IPS DF 19.7 (cell line): ENCODE measurements at places on chromosomes 12 and 14.

GRCh38 chr12:106362971-106363370 is 5.4 kb downstream of the POLR3B start:
- DNase-seq = no peak

- DNase-seq = no peak
Observed at GRCh38 chr12:7076493-7076892, 15.8 kb downstream of the C1R start.

GRCh38 chr14:90405101-90405500 is 8.3 kb downstream of the CALM1 start:
- DNase-seq = no peak

- no peak for DNase-seq
Observed at GRCh38 chr12:8081251-8081920, 688 bp upstream of the NECAP1 start.

DNA sequence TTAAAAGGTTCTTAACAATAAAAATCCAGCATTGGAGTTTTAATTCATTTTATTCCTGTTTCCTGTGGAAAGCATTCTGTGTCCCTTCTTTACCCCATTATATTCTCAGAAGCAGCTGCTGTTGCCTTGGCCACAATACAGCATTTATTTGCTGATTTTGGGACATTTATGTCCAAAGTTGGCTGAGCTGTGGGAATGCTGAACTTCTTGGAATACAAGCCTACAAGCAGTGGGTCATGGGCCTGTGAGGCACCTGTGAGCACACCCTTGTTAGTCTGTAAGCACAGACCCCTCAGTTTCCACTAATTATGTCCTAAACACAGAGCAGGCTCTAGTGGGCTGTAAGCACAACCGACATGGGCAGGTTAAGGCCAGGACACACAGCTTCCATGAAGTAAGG is 122.2 kb upstream of the IGF1 start:
- no peak for DNase-seq

DNA sequence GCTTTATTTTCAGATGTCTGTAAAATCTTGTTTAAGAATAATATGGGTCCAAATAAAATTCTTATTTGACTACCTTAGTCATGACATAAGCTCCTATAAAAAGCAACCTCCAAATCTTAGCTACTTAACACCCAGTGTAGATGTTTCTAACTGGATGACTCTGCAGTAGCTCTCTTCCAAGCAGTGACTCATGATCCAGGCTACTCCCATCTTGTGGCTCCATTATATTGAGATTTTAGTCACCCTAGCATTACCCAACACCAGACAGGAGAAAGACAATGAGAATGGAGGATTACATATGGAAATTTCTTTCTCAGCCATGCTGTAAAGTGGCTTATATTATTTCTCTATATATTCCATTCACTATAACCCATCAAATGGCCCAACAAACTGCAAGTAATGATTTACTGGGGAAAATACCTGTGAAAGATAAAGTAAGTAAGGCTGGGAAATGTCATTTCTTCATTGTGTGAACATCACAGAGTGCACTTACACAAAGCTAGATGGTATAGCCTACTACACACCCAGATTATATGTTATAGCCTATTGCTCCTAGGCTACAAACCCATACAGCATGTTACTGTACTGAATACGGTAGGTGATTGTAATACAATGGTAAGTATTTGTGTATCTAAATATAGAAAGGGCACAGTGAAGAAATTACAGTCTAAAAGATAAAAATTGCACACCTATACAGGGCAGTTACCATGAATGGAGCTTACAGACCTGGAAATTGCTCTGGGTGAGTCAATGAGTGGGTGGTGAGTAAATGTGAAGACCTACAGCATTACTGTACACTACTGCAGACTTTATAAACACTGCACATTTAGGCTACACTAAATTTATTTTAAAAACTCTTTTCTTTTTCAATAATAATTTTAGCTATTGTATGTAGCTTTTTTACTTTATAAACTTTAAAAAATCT is 163.2 kb downstream of the DYRK2 start:
- no peak for DNase-seq

DNA sequence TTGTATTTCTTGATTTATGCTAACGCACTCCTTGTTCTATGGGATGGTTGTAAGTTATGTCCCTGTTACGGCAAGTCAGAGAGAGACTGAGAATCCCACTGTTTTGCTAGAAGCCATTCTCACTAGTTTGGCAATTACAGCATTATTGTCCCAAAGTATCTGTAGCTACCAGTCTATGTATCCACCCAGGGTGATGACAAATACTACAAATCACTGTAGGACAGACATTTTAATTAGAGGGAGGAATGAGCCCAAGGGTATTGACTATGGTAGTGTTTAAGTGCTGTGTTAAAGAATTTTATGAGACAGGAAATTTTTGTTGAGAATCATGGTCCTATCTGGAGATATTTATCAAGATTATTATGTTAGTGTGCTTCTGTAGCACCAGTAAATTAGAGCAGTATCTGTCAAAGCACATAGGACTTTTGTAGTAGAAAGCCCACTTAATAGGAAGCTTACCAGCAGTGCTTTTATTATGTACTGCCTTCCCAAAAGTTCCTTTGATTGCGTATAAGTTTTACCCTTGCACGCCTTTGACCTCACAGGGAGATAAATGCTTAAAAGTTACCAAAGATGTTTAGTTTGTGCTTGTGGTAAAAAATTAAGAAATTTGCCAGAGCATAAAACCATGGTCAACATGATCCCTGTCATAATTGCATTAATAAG is 10.7 kb downstream of the PRKCH start:
- no peak for DNase-seq

DNA sequence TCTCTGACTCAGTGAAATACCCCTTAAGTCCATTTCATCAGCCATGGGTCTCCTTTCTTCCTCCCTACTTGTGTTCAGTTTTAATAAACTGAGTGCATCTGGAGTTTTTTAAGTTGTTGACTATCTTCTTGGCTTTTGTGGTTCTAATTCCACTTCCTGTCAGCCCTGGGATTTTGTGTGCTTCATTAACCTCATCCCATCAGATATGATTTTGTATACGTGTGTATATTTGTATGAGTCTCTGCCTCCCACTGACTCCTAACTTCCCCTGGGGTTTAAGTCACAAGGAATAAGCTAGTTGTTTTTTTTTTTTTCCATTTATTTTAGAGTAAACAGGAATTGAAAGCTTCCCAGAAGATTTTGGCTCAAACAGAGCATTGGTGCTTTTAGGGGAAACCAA is 62.7 kb downstream of the TTLL5 start:
- DNase-seq = no peak

- DNase-seq = no peak
Observed at GRCh38 chr14:76769636-76770292, 8.5 kb downstream of the VASH1 start.

GRCh38 chr12:67651132-67651695 is 2.7 kb downstream of the DYRK2 start:
- DNase-seq = no peak

- no peak for DNase-seq
Observed at GRCh38 chr14:99326041-99326710, 54.2 kb upstream of the BCL11B start.

- DNase-seq = no peak
Observed at GRCh38 chr14:61262082-61262481, 19.1 kb downstream of the TMEM30B start.

- no peak for DNase-seq
Observed at GRCh38 chr12:123960029-123960735, 12.4 kb downstream of the CCDC92 start.

DNA sequence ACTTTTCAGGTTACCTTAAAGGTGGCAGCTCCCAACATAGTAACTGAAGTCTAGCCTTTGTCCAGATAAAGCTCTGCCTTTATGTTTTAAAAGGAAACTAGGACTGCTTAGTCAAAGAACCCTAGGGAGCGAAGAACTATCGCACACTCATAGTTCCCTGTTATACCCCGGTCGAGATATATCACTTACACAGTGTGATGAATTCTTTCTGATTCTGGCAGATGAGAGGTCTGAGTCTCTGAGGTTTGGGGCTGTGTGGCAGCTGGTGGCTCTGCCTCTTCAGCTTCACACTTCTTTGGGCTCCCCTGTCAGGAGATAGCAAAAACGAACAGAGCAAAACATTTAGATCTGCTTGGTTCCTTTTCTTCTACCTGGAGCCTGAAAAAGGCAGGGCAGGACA is 17.0 kb downstream of the ACIN1 start:
- no peak for DNase-seq

DNA sequence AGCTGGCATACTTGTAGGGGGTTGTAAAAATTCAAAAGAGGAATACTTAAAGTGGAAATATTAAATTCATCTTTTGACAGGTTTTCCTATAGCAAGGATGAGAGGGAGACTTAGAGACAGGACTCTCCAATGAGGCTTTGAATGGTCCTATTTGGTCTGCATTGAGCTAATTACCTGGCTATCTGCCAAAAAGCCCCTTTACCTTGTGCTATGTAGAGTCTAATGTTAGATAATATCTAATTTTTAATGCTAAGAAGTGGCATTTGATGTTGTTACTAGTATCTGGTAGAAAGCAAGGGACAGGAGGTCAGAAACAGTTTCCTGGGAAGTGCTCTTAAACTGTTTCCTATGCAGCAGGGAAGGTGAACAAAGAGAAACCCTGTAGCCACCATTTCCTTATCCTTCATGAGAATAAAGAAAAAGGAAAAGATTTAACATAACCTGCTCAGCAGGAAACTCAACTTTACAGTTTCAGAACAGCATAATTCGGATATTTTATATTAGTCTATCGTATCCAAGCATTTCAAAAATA is 550.0 kb downstream of the SOX5 start:
- DNase-seq = no peak

DNA sequence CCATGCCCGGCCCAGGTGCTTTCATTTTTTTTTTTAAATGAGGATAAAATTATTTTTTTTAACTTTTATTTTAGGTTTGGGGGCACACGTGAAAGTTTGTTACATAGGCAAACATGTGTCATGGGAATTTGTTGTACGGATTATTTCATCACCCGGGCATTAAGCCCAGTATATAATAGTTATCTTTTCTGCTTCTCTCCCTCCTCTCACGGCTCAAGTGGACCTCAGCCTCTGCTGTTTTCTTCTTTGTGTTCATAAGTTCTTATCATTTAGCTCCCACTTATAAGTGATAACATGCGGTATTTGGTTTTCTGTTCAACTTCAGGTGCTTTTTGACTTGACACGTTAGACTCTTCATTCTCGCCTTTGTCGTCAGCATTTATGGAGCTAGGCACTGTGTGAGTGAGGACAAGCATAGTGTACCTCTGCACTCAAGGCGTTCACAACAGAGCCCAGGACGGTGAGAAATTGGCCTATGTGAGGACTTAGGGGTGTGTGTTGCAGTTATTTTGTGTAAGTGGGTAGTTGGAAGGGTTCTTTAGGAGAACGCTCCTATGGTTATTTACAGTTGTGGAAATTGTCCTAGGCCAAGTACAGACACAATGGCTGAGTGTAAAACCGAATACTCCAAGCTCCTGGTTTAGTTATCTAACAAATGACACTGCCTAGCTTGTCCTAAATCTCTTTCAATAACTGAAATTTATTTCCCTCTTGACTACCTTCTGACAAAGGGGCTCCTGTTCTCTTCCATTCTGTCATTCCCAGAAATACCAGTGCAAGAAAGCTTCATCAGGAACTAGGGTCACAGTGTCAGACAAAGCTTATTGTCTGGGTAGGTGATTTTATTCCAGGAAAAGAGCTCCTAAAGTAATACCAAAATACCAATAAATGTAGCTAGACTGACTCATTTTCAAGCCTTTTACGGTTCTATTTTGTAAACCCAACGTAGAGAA is 200.5 kb upstream of the PRICKLE1 start:
- no peak for DNase-seq

DNA sequence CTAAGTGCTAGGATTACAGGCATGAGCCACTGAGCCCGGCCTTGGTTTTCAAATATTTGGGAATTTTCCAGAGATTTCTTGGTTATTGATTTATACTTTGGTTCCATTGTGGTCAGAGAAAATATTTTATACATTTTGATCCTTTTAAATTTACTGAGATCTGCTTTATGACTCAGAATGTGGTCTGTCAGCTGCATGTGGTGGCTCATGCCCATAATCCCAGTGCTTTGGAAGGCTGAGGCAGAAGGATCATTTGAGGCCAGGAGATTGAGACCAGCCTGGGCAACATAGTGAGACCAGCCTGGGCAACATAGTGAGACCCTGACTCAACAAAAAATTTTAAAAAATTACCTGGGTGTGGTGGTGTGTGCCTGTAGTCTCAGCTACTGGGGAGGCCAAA is 49.8 kb downstream of the ADCK1 start:
- no peak for DNase-seq

DNA sequence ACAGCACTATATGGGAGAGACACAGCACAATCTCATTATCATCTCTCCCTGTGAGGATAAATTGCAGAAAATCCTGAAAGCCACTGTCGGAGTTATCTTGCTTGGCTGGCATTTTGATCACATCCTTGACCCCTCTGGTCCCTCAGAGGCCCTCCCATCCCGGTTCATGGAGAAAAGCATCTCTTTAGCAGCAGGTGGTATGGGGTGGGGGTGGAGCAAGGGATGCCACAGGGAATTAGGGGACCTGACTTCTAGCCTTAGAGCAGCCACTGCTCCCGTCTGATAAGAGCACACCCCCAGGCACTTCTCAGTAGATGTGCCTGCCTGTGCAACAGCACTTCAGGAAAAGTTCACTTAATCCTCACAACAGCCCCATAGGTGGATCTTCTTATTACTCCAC is 38.6 kb downstream of the GRIN2B start:
- DNase-seq = no peak

DNA sequence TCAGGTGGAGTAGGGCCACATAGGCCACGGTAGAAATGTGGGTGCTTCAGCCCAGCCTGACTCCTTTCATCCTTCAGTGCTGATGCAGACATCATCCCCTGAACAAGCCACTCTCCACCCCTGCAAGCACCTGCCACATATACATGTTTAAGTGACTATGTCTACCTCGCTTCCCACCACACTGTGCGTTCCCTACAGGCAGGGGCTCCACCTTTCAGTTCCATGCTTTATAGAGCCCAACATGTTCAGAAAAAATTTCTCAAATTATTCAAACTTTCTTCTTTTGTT is 11.6 kb downstream of the SLC7A7 start:
- DNase-seq = no peak

- no peak for DNase-seq
Observed at GRCh38 chr14:74566174-74567141, 45.6 kb downstream of the LTBP2 start.

DNA sequence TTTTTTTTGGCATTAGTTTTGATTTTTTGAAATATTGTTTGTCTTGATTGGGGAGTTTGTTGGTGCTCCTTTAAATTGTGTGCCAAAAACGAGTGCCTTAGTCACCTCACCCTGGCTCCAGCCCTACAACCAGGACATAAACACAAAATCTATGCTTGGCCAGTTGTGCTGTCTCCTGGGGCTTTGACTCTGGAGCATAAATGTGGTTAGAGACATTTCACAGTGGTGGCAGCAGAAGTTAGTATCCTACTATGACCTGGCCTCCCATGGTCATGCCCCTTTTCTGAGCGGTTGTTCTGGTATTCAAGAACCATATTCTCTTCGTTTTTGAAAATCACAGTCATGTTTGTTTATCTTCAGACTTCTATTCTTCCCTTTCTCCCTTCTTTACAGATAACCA is 70.7 kb upstream of the PSMA6 start:
- no peak for DNase-seq

DNA sequence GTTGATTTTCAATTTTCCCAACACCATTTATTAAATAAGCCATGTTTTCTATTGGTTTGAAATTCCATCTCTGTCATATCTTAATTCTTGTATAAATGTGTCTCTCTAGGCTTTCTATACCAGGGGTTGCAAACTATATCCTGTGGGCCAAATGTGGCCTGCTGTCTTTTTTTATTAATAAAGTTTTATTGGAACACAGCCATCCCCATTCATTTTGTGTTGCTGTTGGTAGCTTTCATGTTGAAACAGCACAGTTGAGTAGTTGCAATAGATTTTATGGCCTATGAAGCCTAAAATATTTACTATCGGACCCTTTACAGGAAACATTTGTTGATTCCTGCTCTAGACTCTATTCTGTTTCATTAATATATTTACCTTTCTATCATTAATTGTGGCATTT is 9.4 kb downstream of the HCFC2 start:
- no peak for DNase-seq
